ENCODE measurements at places on chromosomes 7 and 10.

- no peak for DNase-seq
These were observed 10.1 kb downstream of the FZD9 start for GRCh38 chr7:73443548-73444255.

DNA sequence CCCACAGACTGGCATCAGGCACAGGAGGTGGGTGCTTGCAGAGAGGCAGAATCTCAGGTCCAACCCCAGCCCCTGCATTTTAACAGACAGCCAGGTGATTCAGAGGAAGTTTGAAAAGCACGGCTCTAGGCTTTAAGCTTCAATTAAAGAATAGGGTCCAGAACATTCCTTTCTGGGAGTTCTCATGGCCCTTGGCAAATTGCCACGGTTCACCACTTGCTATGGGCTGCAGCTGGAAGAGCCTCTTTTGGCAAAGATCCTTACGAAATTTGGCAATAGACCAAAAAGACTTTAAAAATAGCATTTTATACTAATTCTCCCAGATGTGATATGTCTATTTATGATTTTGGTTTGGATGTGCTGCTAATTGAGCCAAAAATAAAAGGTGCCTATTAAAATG is 148.1 kb downstream of the ITGA8 start:
- no peak for DNase-seq

DNA sequence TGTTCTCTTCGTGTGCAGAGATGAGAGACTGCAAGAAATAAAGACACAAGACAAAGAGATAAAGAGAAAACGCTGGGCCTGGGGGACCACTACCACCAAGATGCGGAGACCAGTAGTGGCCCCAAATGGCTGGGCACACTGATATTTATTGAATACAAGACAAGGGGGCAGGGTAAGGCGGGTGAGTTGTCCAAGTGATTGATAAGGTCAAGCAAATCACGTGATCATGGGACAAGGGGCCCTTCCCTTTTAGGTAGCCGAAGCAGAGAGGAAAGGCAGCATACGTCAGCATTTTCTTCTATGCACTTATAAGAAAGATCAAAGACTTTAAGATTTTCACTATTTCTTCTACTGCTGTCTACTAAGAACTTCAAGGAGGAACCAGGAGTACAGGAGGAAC is 762.1 kb downstream of the TNS3 start:
- no peak for DNase-seq

DNA sequence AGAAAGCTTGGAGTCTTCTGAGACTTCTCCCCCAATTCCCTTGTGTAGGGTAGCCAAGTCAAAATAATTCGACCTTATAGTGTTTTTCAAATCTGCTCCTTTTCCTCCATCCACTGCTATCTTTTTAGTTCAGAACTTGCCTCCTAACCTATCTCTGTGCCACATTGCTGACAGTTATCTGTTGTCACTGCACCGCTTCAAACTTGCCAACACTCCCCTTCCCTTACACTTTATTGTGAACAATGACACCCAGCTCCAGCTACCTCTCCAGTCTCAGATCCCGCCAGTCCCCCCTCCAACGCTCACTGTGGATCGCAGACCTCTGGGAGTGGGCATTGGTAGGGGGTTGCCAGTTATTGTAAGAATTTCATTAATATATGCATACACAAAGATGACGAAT is 16.3 kb upstream of the HPS1 start:
- no peak for DNase-seq

DNA sequence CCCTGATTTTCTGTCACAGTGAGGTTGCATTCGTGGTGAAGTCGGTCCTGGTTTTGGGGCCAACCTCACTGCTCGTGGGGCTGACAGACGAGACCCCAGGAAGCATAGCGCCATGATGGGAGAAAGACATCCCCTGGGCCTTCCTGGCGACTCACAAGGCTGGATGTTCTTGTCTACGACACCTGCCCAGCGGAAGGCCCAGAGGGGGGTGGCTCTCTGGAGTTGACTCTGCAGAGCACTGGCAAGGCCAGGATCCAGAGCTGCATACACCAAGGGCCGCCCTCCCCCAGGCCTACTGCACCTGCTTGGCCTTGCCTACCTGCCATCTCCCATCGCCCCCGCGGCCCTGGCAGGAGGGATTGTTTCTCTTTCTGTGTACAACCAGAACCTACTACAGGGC is 608.9 kb downstream of the PTPRN2 start:
- DNase-seq = no peak

GRCh38 chr10:46098386-46098785 is 52.3 kb upstream of the MSMB start:
- no peak for DNase-seq

DNA sequence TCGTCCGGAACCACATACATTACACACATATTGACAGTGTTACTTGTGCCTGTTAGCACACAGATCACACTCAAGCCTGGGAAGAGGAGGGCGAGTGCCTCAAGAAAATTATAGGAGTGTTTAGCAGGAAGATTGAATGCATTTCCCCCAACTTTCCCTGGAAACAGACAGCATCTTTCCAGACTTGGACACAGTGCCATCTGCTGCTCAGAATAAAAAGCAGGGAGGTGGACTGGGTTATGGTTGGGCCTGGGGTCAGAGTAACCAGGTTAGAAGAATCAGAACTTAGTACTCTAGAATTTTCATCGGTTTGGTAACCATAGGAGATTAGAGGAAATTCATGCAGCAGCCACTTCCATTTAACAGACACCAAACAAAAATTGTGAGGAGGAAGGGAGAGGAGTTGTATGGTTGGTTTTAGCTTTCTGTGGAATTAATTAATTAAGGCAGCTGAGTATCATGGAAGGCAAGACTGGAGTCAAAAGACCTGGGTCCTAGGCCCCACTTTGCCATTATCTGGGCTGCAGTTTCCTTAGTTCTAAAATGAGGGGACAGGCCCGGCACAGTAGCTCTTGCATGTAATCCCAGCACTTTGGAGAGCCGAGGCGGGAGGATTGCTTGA is 43.4 kb upstream of the OPTN start:
- DNase-seq = no peak

- no peak for DNase-seq
These were observed 3.1 kb downstream of the SAR1A start for GRCh38 chr10:70167246-70167645.

DNA sequence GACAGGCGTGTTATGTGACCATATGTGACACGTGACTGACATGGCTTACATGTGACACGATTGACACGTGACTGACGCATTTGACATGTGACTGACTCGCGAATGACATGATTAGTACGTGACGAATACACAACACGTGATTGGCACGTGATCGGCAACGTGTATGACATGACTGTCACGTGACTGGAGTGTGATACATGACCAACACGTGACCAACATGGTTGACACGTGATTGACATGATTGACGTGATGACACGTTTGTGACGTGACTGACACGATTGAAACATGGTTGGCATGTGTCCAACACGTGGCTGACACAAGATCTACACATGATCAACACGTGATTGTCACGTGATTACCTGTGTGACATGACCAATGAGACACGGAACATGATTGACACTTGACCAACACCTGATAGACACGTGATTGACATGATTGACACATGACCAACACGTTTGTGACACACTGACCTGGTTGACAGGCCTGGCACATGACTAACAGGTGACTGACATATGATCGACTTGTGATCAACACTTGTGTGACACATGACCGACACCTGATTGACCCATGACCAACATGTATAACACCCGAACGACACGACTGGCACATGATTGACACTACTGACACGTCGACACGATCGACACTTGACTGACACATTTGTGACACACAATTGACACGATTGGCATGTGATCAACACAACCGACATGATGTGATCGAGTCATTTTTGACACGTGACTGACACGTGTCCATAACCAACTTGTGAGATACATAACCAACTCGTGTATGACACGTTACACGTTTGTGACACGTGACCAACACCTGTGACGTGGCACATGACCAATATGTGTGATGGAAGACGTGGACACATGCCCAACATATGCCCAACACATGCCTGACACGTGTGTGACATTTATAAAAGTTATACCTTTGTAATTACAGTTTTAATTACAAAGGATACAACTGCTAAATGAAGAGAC is 21.1 kb downstream of the CRPPA start:
- no peak for DNase-seq

DNA sequence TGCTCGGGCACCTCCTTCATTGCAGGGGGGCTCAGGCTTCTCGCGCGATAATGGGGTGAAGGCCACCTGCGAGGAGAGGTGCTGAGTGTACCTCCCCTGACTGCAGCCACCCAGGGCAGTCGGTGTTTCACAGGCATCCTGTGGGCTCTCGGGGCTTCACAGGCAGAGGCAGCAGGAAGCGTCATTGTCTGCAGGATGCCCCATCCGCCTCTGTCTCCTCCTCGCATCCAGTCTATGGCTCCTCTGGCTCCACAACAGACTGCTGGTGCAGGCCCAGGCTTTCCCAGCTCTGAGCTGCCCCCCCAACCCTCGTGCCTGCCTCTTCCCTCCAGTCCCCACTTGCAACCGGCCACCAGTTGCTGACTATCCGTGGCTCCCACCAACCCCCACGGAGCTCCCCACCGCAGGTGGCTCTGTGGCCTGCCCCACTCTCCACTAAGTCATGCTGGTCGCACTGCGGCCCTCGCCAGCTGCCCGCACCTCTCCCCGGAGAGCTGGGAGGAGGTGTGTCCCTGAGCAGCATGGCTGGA is 36.5 kb downstream of the CAMK2B start:
- no peak for DNase-seq

- no peak for DNase-seq
These were observed 396.2 kb upstream of the IGFBP3 start for GRCh38 chr7:46317256-46317655.

GRCh38 chr10:50593523-50594376 is 30.0 kb downstream of the SGMS1 start:
- DNase-seq = no peak

DNA sequence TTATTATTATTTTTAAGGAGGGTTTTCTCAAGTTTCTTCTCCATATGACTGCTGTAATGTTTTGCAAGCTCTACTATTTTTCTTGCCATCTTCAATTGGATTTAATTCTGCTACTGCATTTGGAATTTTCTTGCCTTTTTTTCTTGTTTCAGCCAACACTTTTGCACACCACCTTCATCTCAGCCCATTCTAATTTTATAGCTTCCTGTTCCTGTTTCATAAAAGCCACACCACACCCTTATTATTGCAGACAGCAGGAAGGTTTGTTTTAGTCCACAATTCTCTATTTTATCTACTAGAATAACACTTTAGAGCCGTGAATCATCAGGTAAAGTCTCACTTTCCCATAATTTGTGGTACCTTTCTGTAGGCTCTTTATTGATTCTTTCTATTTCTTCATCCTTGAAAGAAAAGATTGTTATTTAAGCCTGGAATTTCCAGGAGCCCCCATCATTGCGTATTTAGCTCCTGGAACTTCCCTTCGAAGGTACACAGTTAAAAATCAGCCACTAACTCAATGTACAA is 209.3 kb upstream of the TBX20 start:
- no peak for DNase-seq

DNA sequence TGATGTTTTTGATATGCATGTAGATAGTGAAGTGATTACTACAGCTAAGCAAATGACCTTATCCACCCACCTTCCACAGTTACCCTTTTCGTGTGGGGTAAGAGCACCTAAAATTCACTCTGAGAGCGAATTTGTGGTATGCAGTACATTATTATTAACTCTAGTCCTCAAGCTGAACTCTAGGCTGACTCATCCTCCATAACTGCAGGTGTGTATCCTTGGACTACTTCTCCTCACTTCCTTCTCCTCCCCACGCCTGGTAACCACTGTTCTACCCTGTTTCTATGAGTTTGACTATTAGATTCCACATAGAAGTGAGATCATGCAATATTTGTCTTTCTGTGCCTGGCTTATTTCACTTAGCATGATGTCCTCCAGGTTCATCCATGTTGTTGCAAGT is 484.6 kb downstream of the GATA3 start:
- DNase-seq = no peak

GRCh38 chr10:31617757-31618156 is 298.7 kb downstream of the ZEB1 start:
- DNase-seq = no peak

DNA sequence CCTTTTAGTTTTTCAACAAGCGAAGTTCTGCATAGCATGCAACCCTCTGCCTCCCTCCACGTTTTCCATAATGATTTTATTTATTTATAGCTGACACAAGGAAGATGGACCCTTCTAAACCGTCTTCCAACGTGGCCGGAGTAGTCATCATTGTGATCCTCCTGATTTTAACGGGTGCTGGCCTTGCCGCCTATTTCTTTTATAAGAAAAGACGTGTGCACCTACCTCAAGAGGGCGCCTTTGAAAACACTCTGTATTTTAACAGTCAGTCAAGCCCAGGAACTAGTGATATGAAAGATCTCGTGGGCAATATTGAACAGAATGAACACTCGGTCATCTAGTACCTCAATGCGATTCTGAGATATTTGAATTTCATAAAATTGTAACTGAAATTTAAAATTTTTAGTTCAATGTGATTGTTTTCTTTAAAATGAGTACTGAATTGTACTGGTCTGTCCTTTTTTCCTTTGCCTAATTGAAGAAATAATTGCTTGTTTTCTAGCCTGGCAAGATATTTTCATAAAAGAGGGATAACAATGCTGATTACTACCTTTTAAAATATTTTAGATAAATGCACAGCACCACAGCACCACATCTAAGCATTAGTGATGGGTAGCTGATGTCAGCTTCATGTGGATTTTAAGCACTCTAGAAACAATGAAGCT is 41.5 kb upstream of the SLC39A12 start:
- no peak for DNase-seq

- no peak for DNase-seq
These were observed 13.8 kb upstream of the LMOD2 start for GRCh38 chr7:123641901-123642300.

DNA sequence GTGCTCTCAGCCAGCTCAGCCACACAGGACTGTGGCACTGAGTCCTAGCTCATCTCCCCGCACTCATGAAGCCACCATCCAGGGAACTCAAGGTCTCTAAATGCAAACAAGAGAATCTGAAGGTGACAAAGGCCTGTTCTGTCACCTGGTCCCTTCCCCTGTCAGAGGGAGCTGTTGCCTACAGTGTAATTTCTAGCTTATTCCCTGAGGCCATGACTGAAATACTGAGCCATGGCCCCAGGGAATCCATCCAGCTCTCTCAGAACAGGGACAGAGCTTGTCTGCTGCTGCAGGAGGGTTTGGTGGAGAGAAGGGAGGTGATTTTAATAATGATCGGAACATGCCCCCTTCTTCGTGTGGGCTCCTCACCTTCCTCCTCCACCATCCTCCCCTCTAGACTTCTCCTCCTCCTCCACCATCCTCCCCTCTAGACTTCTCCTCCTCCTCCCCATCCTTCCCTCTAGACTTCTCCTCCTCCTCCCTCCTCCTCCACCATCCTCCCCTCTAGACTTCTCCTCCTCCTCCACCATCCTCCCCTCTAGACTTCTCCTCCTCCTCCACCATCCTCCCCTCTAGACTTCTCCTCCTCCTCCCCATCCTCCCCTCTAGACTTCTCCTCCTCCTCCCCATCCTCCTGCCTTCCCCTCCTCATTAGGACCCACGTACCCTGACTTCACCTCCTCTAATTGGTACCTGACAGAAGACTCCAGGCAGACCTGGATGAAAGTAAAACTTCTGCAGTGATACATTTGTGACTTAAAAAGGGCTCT is 338.0 kb upstream of the MKI67 start:
- no peak for DNase-seq

- no peak for DNase-seq
These were observed 147.1 kb downstream of the WDR11 start for GRCh38 chr10:120998251-120998650.

- DNase-seq = no peak
These were observed 1.5 kb upstream of the NCOA4 start for GRCh38 chr10:46031648-46032532.

Data from stimulated activated CD4-positive, alpha-beta T cell treated with anti-CD3 and anti-CD28 coated beads, Interleukin-1b, Interleukin-23, amount 100 ng/mL, for 1 hour (primary cell).